Hippocampal formation (tissue), 2 donors: ENCODE measurements at places on chromosomes 11 and 22.
A peak's percentile ranks its signal among the peaks of the same experiment; 100 is the strongest.

DNA sequence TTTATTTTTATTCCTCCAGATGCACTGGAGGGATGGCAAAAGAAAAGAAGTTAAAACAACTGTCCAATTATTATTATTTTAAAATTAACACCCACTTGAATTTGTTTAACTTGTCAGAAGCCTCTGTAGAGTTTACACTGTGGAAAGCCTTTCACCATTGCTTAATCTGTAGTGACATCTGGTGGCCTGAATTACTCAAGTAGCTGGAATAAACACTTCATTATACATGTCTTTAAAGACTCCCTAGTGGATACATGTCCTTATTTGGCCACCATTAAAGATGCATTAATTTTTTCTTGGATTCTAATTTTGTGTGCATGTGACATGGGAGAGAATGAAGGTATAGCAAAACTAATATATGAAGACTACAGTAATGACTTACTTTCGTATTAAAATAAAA is 1496.5 kb downstream of the FAM181B start:
- DNase-seq: peak; percentile 32

- no peak for DNase-seq
These were observed 27.3 kb downstream of the FCHSD2 start for GRCh38 chr11:73114835-73115220.

DNA sequence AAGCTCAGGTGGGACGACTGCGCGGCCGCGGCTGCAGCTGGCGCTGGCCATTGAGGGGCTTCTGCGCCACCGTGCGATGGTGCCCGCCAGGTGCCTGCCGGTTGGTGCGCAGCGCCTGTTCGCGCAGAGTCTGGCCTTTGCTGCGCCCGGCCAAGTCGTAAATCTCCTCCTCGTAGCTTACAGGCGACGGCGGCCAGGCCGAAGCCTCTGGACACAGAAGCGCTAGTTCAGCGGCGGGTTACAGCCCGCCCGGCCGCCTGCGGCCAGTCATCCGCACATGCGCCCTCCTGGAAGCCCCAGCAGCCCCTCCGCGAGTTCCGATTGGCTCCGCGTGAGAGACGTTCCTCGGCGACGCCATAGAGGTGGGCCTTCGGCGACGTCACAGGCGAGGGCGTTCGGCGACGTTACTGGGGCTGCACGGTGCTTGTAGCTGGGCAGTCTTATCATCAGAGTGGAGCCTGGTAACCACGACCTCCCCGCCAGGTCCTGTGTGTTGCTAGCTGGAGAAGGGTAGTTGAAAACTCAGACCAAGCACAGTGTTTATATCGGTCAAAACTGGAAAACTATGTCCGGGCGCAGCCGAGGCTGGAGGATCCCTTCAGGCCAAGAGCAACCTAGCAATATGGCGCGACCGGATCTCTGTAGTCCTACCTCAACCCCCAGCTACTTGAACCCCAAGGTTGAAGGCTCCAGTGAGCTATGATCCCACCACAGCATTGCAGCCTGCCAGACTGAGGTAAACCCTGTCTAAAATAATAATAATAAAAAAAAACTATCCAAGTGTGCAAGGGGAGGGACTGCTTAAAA is 265.7 kb downstream of the OR4C45 start:
- DNase-seq: no peak

DNA sequence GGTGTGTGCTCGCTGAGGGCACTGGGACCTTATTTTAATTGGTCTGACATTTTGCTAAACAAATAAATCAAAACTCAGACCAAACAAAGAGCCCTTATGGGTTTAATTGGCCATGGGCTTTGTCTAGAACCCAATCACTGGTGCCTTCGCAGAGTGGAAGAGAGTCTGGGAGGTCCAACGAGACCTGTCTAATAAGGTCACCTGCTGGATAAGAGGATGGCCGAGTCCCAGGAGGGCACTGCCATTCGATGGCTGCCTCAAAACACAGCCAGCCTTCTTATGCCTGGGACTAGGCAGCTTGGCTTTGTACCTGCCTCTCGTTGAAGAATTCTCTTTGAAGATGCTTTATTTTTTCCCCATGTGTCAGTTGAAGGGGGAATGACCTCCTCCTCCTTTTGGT is 171.1 kb downstream of the CEP164 start:
- DNase-seq: no peak

- DNase-seq: peak; percentile 83
These were observed at the start of gene NOL12 for GRCh38 chr22:37686002-37686982. TSS of gene NOL12 (plus strand) at chr22:37686343. CDS start at chr22:37686393, 50 bp downstream.

DNA sequence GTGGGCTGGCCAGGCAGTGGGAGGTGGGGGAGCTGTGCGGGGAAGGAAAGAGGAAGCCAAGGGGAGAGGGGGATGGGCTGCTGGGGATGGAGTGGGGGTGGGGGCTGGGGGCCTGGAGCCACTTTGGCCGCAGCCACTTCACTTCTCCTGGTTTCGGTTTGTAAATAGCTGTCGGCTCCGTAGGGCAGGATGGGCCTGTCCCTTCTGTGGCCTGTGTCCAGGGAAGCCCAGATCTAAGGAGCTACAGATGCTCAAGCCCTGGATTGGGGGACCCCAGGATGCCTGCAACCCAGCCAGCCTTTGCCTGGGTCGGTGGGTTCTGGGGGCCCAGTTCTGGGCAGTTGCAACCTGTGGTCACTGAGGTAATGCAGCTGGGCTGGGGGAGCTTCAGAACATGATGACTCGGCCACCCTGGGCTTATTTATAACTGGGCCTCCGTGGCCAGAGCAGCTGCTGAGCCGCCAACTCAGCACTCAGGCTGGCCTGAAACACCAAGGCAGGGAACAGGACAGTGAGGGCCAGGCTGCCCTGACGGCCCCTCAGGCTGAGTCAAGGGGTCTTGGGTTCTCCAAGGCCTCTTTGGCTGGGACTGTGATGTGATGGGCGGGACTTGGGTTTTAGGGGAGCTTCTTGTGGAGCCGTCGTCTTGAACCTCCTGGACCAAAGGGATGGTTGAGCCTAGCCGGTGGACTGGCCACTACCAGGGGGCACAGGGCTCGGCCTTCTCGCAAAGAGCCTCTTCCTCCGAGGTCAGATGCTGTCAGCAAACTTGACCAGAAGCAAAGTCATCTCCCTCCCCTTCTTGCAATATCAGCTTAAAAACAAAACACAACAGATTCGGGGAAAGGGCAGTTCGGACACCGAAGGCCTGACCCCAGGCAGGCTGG is 15.0 kb upstream of the SLC39A13 start:
- no peak for DNase-seq

GRCh38 chr11:19628018-19628417 is 84.6 kb upstream of the NAV2 start:
- no peak for DNase-seq

DNA sequence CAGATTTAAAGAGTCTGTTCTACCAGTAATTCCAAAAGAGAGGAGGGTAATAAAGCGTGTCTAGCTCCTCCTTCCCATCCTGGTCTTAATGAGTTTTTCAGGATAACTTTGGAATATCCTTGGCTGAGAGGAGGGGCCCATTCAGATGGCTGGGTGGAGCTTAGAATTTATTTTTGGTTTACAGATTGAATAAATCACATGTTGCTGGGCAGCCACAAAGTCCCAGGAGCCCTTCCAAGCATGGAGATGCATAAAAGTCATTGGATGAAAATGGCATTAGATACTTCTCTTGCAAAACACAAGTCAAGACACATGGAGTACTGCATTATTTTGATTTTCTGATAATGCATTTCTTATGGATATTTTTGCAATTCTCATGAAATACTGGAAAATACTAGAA is 139.0 kb downstream of the TRPC6 start:
- no peak for DNase-seq

GRCh38 chr11:45223496-45223895 is 62.6 kb downstream of the SYT13 start:
- DNase-seq: no peak
